ENCODE measurements at places on chromosomes 12 and 14.

GRCh38 chr12:57165741-57166140 lies 18.3 kb upstream of the LRP1-AS start:
- DNase-seq: no peak

DNA sequence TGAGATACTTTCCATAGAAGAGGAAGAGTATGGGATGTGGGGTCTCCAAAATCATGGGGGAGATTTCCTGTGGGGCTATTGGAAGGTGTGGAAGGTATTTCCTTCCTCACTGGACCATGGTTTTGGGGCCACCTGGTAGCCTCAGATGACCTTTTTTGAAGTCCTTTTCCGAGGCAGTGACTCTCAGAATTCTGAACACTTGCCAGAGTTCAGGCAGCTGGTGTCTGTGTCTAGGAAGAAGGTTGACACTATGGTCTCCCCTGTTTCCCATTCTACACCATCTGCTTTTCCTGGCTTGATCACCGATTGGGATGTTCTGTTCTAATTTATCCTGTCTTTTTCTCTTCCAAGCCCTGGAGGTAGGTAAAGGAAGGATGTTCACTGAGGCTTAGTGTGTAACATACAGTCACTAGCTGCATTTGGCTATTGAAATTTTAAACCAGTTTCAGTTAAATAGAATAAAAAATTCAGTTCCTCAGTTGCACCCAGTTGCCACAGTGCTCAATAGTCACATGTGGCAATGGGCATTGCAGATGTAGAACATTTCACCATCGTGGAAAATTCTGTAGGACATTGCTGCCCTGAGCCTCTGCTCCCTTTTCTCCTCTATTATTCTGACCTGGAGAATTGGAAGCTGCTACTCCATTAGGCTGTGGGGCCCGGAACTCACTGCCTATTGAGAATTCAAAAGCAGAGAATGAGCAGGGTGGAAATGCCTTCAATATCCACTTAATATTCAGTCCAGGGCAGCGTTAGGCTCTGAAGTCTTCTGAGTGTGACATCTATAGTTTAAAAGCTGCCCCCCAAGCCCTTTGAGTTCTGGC lies 11.0 kb upstream of the PLEKHG3 start:
- no peak for DNase-seq

GRCh38 chr12:1821805-1822204 lies 1.4 kb downstream of the LRTM2 start:
- DNase-seq: no peak

DNA sequence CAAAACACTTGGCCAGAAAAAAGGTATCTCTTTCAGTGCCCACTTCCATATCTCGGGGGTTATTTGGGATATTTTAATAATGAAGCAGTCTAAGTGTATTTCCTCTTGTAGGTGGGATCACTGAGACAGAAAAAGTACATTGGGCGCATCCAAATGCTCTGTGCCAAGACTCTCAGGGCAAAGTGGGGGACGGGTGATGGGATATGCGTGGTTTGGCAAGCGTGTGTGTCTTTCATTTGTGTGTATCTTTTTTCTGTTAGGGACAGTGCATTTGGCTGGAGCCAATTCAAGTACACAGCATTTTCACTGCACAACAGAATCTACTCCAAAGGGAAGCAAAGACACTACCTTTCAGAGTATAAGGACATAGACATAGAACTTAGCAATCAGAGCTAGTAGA lies 29.3 kb downstream of the SSPN start:
- DNase-seq: no peak

- no peak for DNase-seq
Measured at GRCh38 chr12:127311720-127312364, 955.1 kb upstream of the TMEM132C start.

DNA sequence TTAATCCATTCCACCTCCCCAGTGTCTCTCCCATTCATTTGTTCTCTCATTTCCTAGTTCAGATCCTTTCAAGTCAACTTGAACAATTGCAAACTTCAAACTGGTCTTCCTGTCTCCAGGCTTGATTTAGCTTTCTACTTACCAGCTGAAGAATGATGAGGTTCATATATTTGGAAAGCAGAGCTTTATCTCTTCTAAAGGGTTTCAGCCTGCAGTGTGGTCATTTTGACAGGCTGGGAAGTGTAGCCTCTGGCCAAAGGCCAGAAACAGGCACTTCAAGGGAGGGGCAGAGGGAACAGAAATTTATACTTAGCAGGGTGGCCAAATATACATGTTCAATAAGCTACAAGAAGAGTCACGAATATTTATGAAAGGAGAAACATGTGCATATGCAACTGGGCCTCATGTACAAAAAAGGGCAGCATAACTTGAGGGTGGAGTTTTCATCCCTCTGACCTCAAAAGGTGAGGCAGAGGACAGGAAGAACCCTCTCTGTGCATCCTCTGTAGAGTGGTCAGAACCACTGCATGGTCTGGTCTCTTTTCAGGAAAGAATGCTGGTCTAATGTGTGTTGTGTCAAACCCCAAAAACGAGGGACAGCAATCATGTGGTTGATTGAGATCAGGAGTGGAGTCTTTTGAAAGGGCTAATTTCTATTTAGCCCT lies 34.0 kb upstream of the HECTD1 start:
- no peak for DNase-seq

DNA sequence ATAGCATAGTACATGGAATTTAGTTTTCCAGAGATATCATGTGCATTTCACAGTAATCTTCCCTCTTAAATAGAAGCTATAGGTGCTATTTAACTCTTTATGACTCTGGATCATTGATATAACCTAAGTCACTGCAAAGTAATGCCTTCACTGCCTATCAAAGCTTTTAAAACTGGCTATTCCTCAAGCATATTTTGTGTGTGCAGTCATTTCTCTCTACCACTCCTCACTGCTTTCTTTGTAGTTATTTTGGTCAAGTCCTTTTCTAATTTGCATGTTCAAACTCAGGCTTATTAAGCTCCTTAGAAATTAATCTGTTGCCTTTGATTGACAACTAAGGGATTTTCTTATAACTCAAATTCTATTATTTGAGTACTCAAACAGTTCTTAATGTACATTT lies 79.4 kb upstream of the PLEKHG7 start:
- DNase-seq: no peak

- DNase-seq: no peak
Measured at GRCh38 chr14:90659156-90659555, 157.1 kb downstream of the TTC7B start.

DNA sequence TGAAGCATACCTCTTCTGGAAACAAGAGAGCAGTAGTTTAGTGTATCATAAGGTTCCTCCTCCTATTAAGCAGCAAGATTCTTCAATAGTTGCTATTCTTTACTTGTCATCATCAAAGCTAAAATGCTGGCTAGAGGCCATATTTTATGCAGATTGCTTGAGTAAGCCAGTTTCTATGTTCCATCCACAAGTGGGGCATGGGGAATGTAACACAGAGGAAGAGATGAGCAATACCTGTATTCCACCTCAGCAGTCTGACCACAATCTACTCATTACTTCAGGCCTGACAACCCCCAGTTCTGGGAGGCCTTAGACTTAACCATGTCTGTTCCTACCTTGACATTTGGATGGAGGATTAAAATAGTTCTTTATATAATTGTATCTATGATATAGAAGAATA lies 423.6 kb downstream of the BTG1 start:
- no peak for DNase-seq
